Cortex of kidney (tissue), 1 donor: ENCODE measurements at places on chromosomes 5 and 9.

- DNase-seq = no peak
Measured at GRCh38 chr5:138258704-138259292, 15.6 kb downstream of the GFRA3 start.

GRCh38 chr5:111345731-111346130 lies 121.5 kb downstream of the CAMK4 start:
- DNase-seq = no peak

- DNase-seq = no peak
Measured at GRCh38 chr5:56633950-56634349, 181.4 kb upstream of the MAP3K1 start.

DNA sequence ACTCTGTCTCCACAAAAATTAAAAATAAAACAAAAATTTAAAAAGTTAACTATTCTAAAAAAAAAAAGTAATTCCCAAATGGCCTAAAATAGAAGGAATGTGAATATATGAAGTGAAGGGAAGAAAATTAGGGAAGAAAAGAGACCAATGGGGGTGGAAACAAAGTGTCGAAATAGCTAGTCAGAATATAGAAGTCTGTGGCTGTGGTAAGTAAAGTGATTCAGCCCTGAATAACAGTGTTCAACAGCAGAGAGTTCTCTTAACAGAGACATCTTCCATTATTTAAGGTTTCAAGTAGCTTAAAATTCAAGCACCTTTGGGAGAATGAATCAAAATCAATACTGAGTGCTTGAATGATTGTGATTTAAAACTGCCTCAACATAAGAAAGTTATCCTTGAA lies 51.7 kb downstream of the LPAR1 start:
- DNase-seq = no peak

DNA sequence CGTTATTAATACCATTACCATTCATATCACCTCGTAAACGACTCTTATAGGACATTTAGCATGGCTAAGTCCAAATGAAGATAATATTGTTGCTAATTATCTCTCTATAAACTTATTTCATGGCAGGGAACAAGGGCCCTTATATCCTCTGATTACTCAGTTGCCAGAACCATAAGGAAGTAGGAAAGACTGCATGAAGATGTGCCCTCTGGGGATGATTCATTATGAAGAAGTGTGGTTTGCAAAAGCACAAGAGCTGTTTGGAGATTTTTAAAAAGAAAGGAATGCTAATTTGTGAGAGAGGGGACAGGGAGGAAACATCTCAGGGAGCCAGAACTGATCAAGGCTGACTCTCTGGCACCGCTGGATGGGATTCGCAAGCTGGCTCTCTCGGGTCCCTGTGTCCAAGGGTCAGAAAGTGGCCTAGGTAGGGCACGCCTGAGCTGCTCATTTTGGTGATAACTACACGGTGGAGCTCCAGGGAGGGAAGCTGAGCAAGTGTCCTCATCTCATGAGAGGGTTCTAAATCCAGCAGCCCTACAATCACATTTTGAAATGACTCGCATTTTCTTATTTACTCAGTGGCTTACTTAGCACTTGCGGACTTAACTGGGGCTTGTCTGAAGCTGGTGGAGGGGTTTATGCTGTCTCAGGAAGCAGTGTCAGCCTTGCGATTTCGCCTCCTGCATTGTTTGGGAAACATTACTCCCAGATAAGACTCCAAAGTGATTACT lies 136.8 kb downstream of the C5orf15 start:
- no peak for DNase-seq

DNA sequence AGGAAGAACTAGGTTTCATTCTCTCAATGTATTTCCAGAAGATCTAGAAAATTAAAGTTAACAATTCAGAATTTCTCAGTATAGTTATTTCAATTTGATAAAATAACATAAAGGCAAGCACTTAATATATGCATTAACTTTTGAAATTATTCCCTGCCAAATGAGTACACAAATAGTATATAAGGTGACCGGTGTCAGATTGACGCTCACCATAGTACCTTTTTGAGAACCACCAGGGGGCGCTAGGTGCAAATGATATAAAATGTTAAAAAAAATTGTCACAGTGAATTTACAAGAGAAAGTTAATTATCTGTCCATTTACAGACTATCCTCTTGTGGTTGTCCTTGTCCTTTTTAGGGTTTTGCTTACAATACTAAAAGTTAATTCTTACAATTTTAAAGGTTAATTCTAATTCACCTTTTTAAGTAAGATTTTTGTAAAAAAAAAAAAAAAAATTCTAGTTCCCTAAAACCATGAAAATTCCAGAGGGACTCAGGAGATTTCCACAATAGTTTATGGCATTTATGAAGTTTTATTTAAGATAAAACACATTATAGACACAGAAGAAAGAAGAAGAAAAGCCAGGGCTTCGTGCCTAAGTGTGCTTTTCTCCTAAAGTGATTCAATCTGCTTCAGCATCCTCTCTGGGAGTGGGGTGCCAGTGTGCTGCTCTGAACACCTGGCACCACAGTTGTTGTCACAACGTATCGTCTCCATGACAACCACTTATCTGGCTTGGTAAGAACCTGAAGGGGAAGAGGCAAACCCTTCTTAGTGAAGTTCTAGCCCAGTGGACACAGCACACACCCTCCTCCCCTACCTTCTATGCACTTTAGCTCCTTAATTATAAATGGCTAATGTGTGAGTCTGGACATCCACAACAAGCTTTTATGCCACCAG lies 1.7 kb downstream of the ADAMTS16 start:
- DNase-seq = no peak

DNA sequence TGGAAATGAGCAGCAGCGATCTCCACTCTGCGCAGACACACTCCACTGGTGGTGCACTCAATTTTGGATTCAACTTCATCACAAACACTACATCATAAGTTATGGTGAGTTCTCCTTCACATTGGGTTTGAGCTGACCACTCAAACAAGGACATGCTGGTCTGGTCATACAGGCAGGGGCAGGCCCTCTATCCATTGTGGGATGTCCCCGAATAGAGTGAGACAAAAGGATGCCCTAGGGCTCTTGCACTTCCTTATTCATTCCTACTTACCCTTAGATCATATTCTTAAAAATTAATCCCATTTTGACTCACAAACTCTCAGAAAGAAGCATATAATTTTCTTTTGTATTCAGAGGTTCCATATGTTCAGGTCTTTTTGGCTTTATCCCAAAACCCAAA lies 16.3 kb upstream of the PJA2 start:
- DNase-seq = no peak

DNA sequence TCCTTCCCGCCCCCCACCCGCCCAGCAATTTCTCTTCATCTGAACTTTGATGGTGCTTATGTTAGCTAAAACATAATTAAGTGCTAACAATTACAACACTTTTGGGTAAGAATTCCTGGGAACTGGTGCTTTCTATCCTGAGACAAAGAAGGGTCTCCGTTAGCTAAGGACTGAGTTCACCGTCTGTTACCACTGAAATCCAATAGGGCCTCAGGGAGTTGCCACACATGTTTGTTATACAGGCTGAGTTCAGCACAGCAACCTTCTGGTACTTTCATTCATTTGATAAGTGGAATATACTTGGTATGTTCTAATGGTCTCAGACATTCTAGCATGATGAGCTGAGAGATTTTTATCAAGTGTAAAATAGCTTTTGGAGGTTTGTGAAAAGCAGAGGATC lies 437.9 kb downstream of the EFNA5 start:
- no peak for DNase-seq

GRCh38 chr5:36457511-36458270 lies 148.7 kb upstream of the SLC1A3 start:
- no peak for DNase-seq

DNA sequence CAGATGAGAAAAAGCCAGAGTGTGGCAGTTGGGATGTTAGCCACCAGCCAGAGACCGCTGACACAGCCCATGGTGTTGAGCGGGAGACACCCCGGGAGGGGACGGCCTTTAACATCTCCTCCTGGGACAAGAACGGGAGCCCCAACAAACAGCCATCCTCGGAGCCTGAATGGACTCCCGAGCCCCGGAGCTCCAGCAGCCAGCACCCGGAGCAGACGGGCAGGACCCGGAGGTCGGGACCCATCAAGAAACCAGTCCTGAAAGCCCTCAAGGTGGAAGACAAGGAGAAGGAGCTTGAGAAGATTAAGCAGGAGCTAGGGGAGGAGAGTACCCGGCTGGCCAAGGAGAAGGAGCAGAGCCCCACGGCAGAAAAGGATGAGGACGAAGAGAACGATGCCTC lies 28.0 kb upstream of the POMT1 start:
- no peak for DNase-seq

DNA sequence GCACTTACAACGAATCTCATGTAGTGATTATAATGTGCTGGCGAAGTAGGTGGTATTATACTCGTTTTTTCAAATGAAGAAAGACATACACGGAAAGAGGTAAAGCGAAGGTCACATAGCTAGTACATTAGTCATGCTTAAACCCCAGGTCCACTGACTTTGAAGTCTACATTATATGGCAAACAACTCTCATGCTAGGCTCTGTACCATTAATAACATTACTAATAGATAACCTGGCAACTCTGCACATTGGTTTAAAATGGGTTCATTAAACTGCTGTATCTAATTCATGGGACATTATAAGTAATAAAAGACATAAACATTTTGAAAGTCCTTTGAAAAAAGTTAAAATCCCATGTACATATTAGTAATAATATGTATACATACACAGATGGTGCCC lies 21.2 kb downstream of the FYB1 start:
- no peak for DNase-seq

DNA sequence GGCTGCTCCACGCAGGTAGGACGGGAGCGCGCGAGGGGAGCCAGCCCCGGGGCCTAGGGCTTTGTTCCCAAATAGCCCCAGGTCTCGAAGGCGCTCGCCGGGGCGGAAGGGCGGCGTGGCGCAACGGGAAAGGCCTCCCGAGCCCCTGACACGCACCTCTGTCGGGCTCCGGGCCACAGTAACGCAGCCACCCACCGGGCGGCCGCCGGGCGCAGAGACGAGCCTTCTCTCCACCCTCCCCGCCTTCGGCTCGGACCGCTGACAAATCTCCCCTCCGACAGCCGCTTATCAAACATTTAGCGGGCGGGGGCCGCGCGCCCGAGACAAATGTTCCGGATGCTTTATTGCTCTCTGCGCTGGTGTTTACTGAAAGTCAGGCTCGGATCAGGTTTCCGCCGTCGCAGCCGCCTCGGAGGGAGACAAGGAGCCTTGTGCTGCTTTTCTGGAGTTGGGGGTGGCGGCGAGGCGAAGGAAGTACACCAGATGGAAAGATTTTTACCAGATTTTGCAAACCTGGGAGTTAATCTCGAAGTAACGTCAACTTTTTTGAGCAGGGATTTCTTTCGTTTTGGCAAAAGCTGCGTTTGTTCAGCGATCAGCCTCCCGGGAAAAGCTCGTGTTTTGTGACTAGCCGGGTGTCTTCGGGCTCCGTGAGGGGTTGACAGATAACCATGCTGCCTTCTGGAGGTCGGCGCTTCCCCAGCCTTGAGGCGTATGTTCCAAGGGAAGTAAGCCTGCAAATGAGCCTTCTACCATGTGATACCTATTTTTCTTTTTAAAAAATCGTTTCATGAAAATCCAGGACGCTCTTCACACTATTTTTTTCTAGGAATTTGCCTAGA lies 950 bp downstream of the RGMB start:
- DNase-seq = no peak

- DNase-seq = no peak
Measured at GRCh38 chr9:81772144-81772543, 82.8 kb upstream of the TLE1 start.

GRCh38 chr9:79129865-79130480 lies 441.8 kb upstream of the TLE4 start:
- no peak for DNase-seq

GRCh38 chr9:30935730-30936129 lies 1448.7 kb upstream of the ACO1 start:
- no peak for DNase-seq

DNA sequence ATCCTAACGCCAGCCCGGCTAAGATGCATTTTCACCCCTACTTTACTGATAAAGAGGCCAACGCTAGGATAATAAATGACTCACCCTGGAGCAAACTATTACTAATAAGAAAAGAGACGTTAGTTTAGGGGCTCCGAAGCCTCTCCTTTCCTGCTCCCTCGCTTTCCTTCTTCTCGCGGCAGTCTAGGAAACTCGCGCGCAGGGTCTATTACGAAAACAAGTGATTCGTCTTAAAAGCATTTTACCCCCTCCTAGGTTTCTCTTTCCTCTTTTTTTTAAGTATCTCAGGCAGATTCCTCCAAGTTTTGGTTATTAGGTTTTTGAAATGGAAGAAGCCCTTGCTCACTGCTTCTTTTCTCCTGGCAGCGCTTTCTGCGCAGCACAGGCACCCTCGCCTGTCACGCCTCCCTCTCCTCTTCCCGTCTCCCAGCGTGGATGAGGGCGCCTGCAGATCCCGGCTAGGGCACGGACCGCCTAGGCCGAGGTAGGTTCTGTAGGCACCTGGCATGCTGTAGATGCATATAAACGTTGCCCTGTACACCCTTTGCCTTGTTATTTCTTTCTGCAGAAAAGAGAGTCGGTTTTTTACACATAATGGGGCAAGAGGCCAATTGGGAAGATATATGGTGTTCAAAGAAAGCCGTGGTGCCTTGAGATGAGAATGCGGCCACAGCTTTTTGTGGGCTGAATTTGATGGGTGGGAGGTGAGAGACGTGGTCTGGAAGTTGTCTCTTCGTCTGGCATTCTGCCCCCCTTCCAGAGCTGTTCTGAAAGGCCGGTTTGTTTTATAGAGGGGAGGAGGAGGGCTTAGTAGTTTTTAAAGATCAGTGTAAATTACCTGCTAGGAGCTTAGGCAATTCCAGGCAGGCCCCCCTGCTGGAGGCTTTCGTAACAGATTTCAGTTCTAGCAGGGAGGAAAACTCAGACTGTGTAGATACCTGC lies 983 bp downstream of the GCNT1 start:
- no peak for DNase-seq

- no peak for DNase-seq
Measured at GRCh38 chr5:32098291-32098690, 75.8 kb downstream of the GOLPH3 start.

- DNase-seq = no peak
Measured at GRCh38 chr5:137731176-137731575, 4.7 kb downstream of the KLHL3 start.

DNA sequence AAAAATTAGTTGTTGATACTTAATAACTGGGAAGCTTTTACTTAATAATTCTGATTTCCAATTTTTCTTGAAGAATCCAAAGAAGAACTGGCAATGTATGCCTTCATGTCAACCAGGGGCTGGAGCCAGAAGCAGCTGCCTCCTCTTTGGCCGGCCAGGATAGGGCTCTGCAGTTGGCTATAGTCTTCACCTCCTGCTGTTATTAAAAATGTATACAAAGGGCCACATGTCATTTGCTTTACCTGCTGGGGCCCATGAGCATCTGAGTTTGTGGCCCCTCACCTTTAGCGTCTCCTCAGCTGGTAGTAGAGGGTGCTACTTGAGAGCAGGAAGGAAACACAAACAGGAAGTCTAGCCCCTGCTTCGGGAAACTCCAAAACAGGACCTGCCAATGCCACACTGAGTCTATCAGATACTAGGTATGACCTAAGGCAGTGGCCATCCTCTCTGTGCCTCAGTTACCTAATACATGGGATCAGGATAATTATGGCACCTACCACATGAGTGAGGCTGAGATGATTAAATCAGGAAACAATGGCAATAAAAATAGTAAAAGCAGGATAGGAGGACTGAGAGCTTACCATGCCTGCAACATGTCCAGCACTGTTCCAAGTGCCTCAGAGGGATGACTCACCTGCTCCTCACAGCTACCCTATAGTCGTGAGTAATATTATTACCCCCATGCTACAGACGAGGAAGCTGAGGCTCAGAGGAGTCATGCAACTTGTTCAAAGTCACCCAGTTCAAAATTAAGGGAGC lies 21.3 kb downstream of the CCDC69 start:
- DNase-seq = no peak

- DNase-seq = no peak
Measured at GRCh38 chr9:133509179-133510083, 15.3 kb downstream of the MYMK start.
